ENCODE measurements at places on chromosomes 4 and X.

GRCh38 chrX:38089173-38089982 is 83.0 kb downstream of the SYTL5 start:
- DNase-seq = no peak

DNA sequence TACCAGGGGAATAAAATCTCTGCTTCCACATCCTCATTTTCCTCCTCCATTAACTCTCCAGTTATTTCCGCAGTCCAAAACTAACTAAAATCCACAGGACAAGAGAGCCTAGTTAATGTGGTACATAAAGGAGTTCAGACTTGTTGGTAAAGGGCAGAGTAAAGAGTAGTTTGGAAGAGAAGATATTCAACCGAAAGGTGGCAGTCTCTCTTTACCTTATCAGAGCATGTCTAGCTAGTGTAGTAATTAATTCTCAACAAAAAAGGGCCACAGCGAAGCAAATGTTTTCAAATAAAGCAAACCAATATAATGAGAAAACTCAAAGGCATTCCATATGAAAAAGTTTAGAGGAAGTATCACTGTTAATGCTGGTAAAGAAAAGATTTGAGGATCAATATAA is 286.5 kb downstream of the GLUD2 start:
- DNase-seq = no peak

GRCh38 chr4:142465526-142465925 is 380.6 kb downstream of the INPP4B start:
- DNase-seq = no peak

DNA sequence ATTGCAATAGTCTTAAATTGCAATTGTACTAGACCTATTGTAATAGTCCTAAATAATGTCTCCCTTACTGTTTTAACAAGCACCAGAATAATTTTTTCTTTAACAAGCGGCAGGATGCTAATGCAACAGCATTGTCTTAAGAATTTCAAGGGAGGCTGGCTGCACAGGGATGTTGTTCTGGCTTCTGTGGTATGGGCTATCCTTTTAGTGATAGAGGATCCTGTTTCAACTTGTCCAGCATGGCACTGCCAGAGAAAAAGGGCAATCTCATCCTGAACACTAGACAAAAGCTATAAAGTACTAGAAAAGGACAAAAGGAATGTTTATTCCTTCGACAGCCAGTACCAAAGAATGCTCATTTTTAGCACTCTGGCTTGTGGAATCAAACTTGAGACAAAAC is 405.5 kb upstream of the ACTRT1 start:
- no peak for DNase-seq

GRCh38 chr4:11436673-11437072 is 8.0 kb upstream of the HS3ST1 start:
- DNase-seq = no peak

- DNase-seq = no peak
Measured at GRCh38 chr4:115780835-115781234, 667.4 kb upstream of the NDST4 start.

- DNase-seq = no peak
Measured at GRCh38 chrX:21770631-21771321, 12.9 kb upstream of the SMPX start.

DNA sequence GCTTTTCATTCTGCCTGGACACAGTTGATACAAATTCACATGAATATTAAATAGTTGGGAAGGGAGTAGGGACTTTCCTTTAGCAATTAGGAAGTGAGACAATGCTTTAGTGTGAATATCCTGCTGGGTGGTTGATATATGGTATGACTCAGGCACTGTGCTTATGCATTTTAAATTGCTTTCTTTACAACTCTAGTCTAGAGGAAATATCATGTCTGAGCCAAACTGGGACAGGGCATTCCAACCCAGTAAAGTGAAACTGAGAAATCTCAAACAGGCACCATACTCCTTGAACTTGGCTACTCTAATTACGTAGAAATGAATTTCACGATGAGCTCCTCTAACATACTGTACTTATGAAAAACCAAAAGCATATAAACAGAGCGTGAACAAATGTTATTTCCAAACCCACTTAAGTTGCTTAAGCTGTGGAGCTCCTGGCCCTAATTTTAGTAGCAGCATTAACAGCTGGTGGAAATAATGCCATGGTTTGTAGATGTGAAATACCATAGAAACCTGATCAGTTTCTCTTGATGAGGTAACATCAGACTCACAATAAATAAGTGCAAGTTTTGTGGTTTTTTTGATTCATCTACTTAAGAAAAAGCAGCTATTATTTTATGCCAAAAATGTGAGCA is 242.9 kb upstream of the GK2 start:
- DNase-seq = no peak

GRCh38 chr4:109699553-109700225 is 3.6 kb downstream of the CASP6 start:
- no peak for DNase-seq

DNA sequence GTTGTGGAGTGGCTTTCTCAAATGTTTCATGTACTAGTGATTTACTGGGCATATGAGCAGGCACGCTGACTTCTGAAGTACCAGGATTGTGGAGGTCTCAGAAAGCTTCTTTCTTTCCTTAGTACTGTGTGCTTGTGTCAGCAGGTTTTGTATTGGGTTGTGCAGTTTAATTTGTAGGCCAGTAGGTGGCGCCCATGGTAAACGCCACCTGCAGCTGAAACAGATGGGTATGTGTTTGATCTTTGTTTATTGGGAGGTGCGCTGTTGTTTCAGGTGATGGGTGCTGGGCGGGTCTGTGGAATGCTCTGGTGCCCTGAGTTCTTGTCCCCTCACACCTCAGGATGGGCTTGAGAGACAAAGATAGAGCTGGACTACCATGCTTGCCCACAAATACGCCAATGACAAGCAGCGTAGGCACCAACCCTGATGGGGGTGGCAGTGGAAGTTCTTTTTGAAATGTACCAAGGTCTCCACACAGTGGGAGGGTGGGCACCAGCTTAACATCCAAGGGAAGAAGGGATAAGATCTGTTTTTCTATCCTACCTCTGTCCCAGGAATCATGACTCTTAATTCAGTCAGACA is 141.5 kb downstream of the RPS6KA6 start:
- DNase-seq = no peak

DNA sequence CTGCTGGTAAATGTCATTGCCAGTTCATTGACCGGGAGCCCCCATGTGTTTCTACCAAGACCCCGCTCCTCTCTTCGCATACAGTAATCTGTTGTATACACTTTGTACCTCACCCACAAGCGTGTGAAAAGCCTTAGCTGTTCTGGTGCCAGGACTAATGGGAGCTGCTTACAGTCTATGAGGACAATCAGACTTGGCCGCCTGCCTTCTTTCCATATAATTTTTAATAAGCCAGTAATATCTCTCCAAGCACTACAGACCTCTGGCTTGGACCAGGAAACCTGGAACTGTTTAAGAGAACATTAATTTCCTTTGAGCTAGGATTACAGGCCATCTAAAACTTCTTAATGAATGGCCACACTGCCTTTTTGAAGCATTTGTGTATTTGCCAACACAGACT is 149.7 kb upstream of the MSX1 start:
- no peak for DNase-seq

DNA sequence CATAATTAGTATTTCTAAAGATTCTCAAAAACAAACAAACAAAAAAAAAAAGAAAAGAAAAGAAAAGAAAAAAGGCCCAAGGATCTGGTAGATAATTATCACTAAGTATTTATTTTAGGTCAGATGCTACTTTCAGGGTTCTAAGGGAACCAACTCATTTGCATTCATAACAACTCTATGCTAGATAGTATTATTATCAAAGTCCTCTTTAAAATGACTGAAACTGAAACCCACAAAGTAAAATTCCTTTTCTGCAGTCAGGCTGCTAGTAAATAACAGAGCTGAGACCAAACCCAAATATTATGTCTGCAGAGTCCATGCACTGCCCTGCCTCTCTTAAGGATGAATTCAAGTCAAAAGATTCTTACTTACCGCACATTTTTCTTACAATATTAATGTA is 38.3 kb upstream of the MAPK10 start:
- no peak for DNase-seq

GRCh38 chrX:38102875-38103274 is 96.5 kb downstream of the SYTL5 start:
- DNase-seq = no peak

DNA sequence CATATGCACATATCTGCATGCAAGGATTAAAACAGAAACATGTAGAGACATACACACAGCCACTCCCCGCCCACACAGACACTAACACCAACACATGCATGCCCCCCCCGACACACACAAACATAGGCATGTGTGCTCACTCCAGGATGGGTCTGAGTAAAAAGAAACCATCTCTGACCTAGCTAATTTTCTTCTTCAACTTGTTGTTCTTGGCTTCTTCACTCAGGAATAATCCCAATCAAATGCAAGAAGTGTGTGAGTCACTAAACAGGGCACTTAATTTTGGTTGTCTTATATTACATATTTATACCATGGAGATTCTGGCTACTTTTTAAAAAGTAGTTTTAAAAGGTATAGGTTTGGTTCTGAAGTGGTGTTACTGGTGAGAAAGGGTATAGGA is 28.3 kb downstream of the ENOX2 start:
- no peak for DNase-seq

DNA sequence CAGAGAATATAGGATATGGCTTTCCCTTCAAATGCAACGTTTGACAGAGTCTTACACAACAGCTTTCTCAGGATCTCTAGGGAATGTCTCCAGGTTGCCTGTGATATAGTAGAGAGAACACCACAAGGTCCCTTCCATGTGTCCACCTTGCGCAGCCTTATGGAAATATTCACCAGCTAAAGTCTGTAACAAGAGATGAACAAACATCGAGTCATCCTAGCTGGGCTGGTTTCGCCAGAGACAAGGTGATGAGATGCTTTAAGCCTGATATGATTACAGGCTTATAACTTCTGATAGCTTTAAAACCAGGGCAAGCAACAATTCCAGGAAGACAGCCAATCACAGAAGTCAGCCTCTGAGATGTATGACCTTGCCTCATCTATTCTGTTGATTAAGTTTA is 83.8 kb downstream of the SEL1L3 start:
- no peak for DNase-seq

DNA sequence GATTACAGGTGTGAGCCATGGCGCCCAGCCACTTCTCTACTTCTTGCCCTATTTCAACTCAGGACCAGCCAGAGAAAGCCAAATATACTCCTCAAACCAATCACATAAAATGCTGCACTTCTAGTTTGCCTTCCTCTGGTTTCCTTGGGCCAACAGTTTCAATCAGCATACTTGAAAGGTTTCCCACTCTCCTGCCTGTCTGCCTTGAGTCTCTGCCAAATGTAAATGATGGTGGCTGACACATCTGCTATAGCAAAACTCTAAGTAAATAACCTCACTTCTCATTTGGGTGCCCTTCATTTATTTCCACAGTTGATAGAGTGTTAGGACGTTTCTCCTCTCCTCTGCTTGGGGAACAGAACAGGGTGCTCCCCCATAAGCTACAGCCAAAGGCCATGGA is 36.4 kb upstream of the PPA2 start:
- no peak for DNase-seq

GRCh38 chrX:138128027-138128671 is 562.2 kb downstream of the ZIC3 start:
- no peak for DNase-seq

DNA sequence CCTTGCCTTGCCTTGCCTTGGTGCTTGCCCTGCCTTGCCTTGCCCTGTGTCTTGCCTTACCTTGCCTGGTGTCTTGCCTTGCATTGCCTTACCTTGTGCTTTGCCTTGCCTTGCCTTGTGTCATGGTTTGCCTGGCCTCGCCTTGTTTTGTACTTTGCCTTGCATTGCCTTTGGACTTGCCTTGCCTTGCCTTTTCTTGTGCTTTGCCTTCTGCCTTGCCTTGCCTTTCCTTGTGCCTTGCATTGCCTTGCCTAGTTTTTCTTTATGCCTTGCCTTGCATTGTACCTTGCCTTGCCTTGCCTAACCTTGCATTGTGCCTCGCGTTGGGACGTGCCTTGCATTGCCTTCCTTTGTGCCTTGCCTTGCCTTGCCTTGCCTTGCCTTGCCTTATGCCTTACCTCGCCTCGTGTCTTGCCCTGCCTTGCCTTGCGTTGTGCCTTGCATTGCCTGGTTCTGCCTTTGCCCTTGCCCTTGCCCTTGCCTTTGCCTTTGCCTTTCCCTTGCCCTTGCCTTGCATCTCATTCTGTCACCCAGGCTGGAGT is 82.8 kb downstream of the TAB3 start:
- no peak for DNase-seq

DNA sequence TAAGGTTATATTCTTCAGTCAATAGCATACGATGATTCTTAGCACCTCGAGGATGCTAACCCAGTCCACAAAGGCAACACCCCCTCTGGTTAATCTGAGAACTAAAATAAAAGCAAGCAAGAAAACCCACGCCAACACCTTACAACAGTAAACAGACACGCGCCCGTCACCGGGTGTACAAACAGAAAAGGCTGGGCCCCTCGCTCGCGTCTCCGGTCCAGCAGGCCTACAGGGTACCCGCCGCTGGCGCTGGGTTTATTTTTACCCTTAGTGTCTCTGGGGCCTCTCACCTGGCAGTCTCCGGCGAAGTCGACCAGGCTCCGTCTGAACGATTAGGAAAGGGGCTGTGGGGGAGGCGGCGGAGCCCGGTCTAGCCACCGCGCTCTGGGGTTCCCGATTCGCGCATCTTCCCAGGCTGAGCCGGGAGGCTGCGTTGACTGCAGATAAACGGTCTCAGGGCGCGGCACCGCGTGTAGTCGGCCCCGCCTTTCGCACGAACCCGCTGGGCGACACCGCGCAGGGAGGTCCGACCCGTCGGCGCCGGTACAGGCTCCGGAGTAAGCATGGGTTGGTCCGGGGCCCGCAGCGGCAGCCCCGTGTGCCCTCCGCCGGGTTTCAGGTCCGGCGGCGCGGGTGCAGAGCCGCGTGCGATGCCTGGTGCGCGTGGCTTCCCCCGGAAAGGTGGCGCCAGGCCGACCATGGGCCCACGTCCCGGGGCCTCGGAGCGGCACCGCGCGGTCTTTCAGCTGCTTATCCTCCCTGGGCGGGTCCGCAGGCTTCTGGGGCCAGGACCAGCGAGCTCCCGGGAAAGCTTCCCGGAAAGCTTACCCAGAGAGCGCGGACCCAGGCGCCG is 441 bp downstream of the SLC9B2 start:
- DNase-seq = no peak

- no peak for DNase-seq
Measured at GRCh38 chrX:41596596-41596995, 92.2 kb upstream of the GPR34 start.

DNA sequence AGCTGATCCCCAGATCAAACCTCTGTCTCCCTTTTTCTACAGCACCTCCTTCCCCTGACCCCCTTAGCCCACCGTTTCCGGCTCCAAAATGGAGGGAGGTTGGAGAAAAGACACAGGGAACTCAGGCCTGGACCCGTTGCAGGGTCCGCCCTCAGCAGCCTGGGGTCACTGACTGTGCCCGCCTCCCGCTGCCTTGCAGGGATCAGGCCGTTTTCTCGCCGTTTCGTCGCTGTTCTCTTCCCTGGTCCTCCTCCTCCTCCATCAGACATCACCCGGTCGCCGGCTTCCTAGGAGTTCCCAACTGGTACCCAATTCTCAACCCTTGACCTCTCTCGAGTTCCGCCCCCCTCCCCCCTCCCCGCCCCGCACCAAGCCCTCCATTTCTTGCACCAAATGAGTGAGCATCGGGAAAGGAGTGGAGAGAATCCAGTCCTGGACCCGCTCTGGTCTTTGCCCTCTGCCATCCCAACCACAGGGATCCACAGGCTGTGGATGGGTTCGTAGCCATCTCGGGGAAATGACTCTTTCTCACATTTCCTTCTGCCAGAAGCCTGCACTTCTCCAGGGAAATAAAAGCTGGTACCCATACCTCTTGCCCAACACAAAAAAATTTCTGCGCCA is 493 bp downstream of the TCEAL5 start:
- DNase-seq = no peak

- DNase-seq = no peak
Measured at GRCh38 chr4:22483551-22483981, 32.3 kb downstream of the ADGRA3 start.
